ENCODE measurements at places on chromosomes 3 and 15. TPM values are rescaled to one million over a fixed set of nuclear protein-coding genes. Genes with fewer than 3 reads are reported as not detected.

GRCh38 chr3:28114893-28115292, 126.5 kb upstream of the CMC1 start:
- DNase-seq = no peak

DNA sequence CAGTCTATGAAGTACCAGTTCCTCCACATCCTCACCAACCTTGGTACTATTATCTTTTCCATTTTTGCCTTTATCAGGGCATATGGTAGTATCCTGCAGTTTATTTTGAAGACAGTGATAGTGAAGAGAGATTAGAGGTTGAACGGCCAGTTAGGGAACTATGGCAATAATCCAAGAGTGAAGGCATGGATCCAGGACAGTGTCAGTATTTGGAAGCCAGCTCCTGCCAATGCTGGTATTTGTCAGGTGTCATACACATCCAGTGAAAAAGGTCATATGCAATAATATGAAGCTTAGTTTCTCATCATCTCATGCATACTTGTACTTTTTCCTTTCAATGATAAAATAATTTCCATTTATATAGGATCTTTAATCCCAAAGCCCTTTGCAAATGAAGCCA, 56.8 kb upstream of the KCNMB2 start:
- no peak for DNase-seq

GRCh38 chr3:25355034-25355885, 72.8 kb upstream of the RARB start:
- peak; percentile 11 for DNase-seq

The TMEM212 gene
- total RNA-seq = not detected

DNA sequence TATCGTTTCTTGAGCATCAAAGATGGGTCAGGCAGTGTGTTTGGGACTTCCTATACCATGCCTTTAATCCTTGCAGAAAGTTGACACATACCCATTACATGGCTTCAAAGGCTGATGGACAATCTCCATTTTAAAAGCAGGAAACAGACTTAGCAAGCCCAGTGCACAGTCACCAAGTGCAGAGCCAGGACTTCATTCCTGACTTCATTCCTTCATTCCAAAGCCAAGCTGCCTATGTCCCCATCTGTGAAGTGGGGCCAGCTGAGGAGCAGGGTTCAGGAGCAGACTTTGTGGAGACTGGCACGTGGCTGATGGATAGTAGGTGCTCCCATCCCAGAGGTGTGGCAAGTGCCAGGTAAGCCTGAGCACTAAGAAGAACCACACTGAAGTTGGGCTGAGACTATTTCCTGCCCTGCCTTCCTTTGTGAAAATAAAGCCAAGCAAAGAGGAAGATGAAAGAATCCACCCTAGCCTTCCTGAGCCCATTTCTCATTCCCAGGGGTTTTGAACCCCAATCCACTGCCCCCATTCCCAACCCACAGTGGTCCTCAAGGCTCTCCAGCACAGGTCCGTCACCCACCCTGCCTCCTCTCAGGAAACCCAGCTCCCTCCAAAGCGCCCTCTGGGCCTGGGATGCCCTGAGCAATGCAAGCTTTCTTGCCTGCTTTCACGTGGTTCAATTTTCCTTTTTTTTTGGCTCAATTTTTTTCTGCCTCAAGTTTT, 1.8 kb downstream of the CX3CR1 start:
- DNase-seq = no peak

The CLEC3B gene
- total RNA-seq = not detected

GRCh38 chr3:58848826-58849225, 182.3 kb upstream of the FAM3D start:
- DNase-seq = no peak

GRCh38 chr3:153173758-153174516, 11.9 kb downstream of the RAP2B start:
- DNase-seq = no peak

GRCh38 chr3:89171687-89172545, 64.5 kb downstream of the EPHA3 start:
- DNase-seq = peak; percentile 61

The PLA2G4D gene
- total RNA-seq = not detected

DNA sequence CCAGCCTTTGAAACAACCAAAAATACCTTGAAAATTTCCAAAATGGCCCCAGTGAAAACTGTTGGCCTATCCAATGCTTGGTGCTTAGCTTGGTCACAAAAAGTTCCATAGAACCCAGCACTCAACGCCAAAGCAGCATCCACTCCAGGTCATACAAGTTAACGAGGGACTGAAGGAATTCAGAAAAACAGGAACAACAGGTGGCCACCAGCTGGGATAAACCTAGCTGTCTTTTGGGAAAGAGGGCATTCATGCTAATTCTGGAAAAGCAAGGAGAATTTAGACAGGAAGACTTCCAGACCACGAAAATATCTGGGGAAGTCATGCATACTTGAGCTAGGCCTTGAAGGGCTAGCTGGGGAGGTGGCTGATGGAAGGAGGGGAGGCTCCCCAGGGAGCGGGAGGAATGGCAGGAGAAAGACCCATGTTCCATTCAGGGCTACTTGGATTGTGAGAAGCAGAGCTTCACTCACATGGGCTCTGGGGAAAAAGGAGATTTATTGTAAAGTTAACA, 28.6 kb downstream of the COLQ start:
- no peak for DNase-seq

- DNase-seq = no peak
Measured at GRCh38 chr15:98147415-98147814, 186.9 kb downstream of the ARRDC4 start.

DNA sequence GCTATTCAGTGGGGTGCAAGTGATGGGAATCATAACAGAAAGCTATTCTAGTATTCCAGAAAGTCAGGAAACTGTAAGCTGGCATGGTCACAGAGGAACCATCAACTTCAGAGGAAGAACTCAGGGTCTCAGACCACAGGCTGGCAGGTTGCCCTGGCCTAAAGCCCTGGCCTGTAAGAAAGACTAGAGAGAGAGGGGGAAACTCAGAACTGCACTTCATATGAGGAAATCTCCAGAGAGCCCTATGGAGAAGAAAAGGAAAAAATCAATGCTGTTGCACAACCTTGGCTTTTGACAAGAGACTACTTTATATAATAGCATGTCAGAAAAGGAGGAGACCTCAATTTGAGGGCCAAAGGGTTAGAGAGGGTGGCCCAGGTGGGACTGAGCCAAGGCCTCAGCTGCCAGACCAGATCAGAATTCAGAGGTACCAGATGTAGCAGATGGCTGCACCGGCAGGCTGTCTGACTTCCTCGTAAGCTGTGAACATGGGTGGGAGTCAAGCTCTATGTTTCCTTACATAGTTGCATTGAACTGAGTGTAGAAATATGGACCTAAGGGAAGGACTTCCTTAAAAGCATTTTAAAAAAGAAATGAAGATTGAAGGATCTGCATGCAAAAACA, 333.8 kb downstream of the PDCD6IP start:
- DNase-seq = no peak

GRCh38 chr3:73448761-73449301, 175.9 kb downstream of the PDZRN3 start:
- DNase-seq = no peak

GRCh38 chr15:49621401-49621811, 558 bp downstream of the DTWD1 start:
- DNase-seq = no peak

- DNase-seq = no peak
Measured at GRCh38 chr3:195732940-195733339, 12.2 kb downstream of the MUC20 start.

DNA sequence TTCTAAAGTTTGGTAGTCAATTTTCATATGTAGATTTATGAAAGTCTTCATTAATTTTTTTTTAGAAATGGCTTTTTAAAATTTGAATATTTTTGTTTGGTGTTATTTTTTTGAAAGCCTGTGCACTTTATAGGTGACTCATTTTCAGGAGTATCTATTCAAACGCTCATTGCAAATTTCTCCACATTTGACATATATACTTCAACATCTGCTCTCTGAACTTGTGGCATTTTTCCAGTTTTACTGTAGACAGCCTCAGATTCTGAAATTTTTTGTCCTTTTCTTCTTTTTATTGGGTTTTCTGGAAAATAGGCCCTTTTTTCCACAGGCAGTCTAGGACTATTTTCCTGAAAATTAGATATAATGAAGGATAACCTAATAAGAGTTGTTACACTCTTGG, 396.6 kb downstream of the RBMS3 start:
- no peak for DNase-seq

DNA sequence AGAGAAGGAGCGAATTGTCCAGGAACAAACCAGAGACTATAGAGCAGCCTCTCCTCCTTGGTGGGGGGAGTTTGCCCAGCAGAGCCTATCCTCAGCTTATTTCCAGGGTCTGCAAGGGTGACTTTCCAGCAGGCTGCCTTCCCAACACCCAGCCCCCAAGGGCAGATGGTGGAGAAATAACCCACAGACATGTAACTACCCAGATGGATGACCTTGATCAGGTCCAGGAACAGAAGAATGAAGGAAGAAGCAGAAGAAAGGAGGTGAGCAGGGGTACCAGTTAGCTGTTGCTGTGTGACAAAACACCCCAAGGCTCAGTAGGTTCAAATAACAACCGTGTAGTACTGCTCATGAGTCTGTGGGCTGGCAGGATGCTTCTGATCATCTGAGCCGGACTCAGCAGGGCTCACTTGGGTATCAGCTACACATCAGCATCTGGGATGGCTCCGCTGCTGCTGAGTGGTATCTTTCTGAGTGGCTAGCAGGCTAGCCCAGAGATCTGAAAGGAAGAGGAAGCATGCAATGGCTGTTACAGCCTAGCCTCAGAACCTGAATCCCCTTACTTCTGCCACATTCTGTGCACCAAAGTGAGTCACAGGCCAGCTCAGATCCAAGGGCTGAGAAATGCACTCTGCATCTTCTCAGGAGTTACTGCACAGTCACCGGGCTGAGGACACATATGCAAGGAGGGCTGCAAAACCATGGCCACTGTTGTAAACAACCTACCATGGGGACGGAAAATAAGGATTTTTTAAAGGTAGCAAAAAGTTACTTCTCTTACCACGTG, 22.2 kb upstream of the TXNRD3 start:
- no peak for DNase-seq
